ENCODE measurements at places on chromosomes 2 and 18.

- DNase-seq = no peak
Observed at GRCh38 chr2:221562226-221562625, 9.9 kb downstream of the EPHA4 start.

DNA sequence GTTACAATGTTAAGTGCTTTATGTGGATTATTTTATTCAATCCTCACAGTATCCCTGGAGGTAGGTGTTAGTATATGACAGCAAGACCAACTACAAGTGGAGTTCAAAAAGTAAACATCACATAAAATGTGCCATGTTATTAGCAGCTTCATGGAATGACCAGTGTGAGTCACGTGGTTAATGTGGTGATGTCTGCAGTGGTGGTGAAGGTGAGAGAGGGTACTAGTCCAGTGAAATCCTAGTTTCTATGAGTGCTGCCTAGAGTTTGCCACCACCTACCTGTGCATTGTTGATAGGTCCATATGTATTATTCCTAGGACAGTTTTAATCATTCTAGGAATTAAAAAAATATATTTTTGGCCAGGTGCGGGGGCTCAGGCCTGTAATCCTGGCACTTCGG lies 865.2 kb upstream of the DDX18 start:
- DNase-seq = no peak

DNA sequence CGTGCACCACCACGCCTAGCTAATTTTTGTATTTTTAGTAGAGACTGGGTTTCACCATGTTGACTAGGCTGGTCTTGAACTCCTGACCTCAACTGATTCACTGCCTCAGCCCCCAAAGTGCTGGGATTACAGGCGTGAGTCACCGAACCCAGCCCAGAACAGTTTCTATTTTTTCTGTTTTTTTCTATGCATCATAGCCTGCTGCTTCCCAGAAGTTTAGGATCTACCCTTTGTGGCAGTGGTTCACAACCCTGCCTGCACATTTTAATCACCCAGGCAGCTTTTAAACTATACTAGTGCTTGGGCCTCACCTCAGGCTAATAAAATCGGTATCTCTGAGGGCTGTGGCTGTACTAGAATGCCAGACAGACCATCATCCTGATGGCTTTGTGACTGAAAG lies 39.7 kb upstream of the SOCS6 start:
- no peak for DNase-seq

- DNase-seq = no peak
Observed at GRCh38 chr18:24248359-24248758, 109.5 kb downstream of the CABYR start.

- DNase-seq = no peak
Observed at GRCh38 chr2:28436525-28437051, 43.9 kb downstream of the FOSL2 start.

GRCh38 chr2:234495251-234496054 lies 1.4 kb downstream of the ARL4C start:
- DNase-seq = no peak

GRCh38 chr18:33034945-33035344 lies 262.1 kb upstream of the KLHL14 start:
- no peak for DNase-seq

DNA sequence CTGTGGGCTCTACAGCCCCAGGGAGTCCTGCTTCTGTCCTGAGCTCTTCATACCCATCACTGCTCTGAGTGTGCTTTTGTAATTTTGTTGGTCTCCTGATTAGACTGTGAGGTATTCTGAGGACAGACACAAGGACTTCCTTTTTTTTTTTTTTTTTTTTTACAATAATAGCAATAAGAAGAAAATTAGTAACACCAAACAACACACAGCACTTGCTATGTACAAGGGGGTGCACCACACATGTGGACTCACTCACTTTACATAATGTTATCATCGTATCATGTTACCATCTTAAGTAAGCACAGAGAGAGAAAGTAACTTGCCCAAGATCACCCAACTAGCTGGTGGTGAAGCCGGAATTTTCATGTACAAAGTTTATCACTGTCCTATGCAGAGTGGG lies 34.6 kb downstream of the MBP start:
- DNase-seq = no peak

DNA sequence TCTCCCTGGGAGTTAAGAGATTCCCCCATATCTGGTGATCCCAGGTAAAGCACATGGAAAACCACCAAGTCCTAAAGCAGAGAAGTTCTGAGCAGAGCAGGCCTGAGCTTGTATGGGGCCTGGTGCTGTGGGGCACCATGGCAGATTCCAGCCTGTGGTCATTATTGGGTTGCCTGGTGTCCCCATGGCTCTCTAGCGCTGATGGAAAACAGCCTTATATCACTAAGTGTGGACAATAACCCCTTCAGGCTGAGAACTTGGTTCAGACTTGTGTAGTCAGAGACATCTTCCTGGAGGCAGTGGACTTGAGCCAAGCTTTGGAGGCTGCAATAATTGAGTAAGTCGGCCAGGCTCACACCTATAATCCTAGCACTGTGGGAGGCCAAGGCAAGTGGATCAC lies 96.8 kb downstream of the MCFD2 start:
- DNase-seq = no peak

DNA sequence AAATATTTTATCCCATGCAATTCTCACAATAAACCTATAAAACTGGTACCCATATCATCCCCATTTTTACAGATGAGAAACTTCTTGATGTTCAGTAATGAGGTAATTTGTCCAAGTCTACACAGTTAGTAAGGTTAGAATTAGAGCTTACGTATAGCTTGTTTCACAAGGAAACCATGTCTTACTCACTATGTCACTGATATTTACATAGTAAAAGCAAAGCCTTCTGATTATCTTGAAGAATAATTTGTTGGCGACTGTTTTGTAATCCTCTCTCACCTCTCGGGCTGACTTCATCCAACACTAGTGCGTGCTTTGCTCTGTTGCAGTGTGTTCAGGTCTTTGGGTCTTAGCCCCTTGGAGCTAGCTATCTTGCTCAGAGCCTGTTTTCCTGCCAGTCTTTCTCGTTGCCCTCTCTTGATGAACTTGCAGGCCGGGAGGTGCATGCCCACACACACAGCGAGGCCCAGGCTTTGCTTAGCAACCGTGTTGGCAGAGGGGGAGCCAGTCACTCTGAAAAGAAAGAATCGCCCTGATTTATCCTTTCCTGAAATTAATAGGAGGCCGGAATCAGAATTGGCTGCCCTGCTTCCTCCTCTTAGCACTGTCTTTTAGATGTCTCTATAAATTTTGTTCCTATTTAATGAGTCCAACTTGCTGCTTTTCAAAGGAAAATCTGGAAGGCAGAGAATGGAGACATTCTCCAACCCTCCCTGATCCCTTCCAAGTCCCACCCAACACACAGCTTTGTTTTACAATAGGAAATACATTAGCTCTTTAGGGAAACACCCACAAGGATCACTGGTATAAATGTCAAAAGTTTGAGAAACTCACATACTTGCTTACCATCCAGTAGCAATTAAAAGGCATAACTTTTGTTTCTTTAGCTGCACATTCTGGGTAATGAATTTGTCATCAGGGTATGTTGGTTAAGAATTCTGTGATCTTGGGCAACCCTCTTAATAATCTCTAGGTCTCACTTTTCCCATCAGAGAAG lies 97.6 kb upstream of the SEC11C start:
- no peak for DNase-seq

DNA sequence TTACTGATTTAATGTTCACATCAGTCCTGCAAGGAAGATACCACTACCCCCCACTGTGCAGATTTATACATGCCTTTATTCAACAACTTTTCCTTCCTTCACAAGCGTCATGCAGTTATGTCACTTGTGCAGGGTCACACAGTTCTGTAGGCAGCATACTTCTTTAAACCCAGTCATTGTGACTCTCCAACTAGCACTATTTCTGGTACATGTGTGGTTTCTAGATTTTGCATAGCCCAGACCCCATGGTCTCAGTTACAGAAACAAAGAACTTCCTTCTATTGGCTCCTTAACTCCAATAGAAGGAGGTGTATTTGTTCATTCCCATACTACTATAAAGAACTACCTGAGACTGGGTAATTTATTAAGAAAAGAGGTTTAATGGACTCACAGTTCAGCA lies 333.1 kb downstream of the ZNF516 start:
- no peak for DNase-seq

DNA sequence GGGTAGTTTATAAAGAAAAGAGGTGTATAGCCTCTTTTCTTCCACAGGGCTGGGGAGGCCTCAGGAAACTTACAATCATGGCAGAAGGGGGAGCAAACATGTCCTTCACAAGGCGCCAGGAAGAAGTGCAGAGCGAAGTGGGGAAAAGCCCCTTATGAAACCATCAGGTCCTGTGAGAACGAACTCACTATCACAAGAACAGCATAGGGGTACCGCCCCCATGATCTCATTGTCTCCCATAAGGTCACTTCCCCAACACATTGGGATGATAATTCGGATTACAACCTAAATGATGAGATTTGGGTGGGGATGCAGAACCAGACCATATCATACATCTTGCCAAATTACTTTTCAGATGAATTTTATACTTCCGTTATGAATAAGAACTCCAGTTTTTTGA lies 32.4 kb downstream of the RALB start:
- DNase-seq = no peak

DNA sequence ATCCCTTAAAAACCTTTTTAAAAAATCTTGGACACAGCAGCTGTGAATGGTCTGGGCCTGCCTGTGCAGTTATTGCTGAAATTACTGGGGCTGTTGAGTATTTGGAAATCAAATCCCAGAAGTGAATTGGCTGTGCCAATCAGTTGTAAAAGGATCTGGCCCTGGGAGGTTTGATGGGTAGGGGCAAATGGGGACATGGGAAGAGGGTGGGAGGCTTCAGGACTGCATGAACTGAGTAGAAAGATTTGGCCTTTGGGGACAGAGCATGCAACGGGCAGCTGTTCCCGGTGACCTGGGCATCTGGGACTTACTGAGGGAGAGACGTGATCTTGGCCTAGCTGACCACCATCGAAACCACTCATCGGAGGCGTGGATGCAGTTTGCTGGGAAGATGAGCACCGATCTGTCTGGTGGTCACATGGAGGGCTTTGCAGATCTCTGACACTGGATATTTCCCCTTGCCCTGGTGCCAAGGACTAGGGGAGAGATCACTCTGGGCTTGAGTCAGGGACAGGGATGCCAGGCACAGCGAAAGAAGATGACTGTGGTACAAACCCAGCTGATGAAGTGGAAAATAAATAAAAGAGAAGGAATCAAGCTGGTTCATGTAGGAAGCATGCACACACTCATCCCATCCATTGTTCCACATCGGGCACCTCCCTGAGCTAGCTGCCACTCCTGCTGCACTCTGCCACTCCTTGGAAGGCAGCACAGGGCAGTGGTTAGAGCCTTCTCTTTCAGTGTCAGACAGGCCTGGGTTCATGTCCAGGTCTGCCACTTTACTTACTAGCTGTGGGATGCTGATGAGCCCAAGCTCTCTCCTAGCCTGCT lies 58.4 kb downstream of the SEMA4F start:
- DNase-seq = no peak
